ENCODE measurements at places on chromosomes 11 and 22.

- no peak for DNase-seq
These were observed 653.4 kb upstream of the LRRC4C start for GRCh38 chr11:42112866-42113265.

- DNase-seq = no peak
These were observed 1.8 kb downstream of the SIK3 start for GRCh38 chr11:117096201-117096991.

DNA sequence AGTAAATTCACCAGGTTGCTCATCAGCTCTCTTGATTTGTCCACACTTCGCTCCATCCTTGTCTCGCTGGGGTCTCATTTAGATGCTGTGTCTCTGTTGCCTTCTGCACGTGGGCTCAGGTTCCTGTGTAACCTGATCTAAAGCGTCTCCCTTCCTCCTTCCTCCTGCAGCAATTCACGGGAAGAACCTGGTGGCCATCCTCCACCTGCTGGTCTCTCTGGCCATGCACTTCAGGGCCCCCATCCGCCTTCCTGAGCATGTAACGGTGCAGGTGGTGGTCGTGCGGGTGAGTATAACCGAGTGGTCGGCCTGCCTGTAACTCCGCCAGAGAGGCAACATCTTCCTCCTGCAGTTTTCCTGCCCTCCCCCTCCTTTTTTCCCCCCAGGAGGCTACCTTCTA lies 48.0 kb upstream of the PARVG start:
- DNase-seq = no peak

DNA sequence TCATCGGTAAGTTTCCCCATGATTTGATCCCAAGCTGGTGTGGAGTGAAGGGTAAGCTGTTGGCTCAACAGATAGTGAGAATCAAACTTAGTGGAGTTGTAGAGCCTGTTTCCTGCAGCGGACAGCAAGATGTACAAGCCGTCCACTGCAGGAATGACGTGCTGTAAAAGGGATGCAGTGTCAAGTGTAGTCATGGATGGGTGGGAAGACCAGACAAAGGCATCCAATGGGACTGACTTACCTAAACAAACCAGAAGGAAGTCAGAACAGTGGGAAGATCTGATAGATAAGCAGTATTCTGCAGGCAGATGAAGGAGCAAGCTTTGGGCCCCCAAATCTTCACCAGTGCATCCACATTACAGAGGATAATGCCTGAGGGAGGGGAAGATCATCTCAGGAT lies 8.8 kb downstream of the ZBTB16 start:
- no peak for DNase-seq

- DNase-seq = no peak
These were observed 6.6 kb upstream of the POU2F3 start for GRCh38 chr11:120233207-120233803.

DNA sequence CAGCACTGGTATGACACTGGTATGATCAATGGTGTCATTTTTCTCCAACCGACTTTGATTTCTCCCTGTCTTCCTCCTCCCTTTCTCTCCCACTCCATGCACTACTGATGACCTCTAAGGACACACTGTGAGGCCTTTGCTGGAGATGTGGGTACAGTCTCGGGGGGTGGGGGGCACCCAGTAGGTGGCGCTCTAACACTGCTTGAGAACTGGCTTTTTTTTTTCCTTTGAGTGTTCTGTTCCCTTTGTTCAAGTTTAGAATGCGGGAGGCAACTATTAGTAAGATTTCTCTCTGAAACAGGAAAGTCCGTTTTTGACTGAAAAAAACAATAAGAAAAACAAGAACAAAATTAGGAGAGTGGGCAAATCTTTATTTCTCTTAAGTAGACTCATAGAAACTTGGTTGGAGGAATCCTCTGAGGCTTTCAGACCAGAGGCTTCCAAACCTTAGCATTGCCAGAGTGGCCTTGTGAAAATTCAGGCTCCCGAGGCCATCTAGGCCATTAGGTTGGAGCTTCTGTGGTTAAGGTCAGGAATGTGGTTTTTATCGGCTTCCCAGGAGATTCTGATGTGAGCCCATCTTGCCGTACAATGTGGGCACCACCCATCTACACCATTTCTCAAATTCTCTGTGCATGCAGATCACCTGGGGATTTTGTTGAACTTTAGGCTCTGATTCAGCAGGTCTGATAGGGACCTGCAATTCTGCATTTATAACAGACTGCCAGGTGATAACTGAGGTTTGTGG lies 43.2 kb downstream of the PANX1 start:
- DNase-seq = no peak

GRCh38 chr11:76415073-76415472 lies 29.7 kb upstream of the EMSY start:
- no peak for DNase-seq

DNA sequence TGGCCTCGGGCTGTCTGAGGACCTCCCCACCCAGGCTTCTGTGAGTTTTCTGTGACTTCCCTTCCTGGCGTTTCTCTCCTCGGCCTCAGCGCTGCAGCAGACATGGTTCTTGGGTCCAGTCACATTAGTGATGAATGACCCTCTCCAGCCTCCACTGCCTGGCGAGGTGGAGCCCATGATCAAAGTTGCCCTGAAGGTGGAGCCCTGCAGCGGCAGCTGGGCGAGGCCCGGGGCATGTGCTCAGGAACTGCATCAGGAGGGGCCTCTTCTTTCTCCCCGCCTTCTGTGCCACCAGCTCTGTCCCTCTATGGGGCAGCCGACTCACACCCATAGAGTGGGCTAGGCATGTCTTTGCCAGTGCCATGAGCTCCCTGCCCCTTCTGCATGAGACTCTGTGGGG lies 1079.7 kb downstream of the TBC1D22A start:
- no peak for DNase-seq
